ENCODE measurements at places on chromosomes 7 and 10.

DNA sequence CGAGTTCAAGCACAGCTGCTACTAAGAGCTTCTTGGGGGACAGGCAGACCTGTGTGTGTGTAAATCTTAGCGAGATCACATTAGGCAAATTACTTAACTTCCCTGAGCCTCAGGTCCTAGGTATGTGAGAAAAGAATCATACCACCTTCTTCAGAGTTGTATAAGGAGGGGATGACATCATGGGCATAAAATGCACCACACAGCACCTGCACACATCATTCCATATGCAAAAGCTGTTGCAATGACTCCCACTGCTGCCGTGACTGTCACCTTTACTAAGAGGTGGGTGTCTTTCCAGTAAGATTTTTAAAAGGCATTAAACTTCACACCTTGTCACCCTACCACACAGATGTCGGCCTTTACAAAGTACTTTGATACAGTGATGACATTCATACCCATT is 146.0 kb downstream of the FANK1 start:
- no peak for DNase-seq

- no peak for DNase-seq
These were observed 178.1 kb downstream of the CALN1 start for GRCh38 chr7:72234086-72234485.

GRCh38 chr10:126243971-126244370 is 144.3 kb downstream of the ADAM12 start:
- DNase-seq, result no peak

DNA sequence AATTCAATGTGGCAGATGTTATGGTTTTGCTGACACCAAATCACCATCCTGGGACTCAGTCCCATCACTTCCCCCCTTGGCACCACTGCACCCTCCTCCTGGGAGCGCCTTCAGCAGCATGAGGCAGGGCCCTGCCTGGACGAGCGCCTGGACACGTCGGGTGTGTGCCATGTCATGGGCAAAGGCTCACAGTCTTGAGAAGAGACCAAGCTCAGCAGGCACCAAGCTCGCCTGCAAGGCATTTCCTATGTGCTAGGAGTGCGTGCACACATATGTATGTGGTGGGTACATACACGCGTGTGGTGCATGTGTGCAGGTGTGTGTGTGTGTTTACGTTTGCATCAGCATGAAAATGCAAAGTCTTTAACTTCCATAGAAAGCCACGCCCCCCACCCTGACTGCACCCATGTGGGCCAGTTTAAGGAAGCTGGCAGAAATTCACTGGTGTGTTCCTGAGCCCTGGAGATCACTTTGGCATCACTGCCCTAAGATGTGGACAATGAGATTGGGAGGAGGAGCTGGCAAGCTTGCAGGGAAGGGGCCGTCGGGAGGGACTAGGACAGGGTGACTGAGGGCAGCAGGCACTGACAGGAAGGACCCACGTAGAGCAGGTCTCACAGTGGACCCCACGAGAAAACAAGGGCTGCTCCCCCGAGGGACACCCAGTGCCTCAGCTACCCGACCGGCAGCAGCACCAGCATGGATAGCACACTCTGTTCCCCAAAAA is 169.9 kb upstream of the PPP2R2D start:
- no peak for DNase-seq

- peak; percentile 41 for DNase-seq
These were observed at the start of gene DENND11 for GRCh38 chr7:141702047-141702567. TSS of gene DENND11 (minus strand) at chr7:141702166. CDS start at chr7:141702153, 13 bp downstream.

GRCh38 chr7:51645255-51645654 is 328.6 kb upstream of the COBL start:
- no peak for DNase-seq

DNA sequence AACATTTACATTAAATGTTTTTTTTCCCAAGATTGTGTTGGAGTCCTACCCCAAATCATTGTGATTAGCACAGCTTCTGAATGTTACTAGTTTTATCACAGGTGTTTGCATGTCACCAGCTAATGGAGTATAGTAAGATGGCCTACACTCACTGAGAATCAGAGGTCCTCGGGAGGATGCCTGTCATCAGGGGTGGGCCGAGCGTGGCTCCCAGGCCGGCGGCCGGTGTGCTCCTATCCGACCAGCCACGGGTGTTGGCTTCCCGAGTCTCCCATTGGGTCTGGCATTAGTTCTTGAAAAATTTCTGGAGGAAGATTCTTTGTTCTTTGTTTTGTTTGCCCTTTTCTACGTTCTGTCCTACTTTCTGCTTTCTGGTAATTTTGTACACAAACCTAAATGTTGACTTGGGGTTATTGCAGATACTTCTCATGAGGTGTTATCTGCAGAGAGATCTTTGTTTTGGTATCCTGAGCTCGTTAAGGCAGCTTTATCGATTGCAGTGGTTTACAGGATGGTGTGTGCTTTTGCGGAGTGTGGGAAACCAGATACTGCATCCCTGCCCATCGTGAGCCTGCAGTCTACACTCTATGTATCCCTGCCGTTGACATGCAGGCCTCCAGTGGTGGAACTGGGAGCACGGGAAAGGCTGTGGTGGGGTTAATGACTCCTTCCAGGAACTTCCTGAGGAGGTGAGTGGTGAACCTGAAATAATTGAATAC is 67.3 kb upstream of the DNAJB6 start:
- no peak for DNase-seq

DNA sequence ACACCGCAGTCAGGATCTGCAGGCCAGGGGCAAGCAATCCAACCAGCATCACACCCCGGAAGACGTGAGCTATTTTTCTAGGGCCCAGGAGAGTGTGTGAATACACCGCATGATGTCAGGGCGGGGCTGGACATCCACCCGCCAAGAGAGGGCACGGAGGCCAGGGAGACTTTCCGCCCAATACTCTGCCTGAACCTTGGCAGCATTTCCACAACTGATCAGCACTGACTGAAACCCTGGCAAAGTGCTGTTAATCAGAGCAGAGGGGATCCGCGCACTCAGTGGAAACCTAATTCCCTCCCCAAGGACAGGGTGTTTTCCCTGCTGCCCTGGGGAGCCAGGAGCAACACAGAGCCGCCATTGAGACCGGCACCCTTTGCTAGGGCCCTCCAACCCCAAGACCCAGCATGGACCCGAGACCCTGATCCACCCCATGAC is 8.2 kb downstream of the MAD1L1 start:
- no peak for DNase-seq

DNA sequence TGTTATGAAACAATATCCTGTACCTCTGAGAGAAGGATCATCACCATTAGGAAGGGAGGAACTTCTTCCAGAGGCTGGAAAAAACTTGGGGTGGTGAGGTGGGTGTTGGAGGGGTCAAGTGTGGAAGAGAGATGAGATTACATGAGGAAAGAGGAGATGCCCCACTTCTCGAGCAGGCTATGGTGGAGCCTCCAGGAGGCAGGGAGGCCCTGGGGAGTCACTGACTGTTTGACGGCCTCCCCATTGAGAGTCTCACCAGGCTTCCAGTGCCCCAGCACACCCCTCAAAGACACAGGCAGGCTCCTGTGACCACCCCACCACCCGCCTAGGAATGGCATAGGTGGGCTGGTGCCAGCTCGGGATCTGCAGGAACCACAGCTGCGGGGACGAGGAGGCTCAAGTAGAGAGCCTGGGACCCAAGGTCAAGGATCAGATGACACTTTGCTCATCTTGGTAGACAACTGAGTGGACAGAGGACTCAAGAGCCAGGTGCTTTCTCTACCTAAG is 185.3 kb upstream of the GDF10 start:
- no peak for DNase-seq

GRCh38 chr7:105205592-105206237 is 183.0 kb downstream of the SRPK2 start:
- DNase-seq, result no peak

DNA sequence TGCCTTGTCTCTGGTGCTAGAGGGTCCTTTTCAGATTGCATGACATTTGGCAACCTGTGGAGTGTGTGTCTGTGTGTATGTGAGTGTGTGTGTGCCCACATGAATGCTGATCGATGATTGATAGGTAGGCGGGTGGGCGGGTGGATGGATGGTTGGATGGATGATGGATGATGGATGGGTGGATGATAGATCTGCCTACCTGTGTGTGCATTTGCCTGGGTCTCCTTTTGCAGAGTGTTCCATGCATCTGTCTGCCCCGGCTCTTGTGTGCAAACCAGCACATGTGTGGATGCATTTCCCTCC is 99.8 kb downstream of the RGS10 start:
- no peak for DNase-seq

GRCh38 chr7:36726311-36726710 is 2.0 kb upstream of the AOAH start:
- DNase-seq, result no peak

DNA sequence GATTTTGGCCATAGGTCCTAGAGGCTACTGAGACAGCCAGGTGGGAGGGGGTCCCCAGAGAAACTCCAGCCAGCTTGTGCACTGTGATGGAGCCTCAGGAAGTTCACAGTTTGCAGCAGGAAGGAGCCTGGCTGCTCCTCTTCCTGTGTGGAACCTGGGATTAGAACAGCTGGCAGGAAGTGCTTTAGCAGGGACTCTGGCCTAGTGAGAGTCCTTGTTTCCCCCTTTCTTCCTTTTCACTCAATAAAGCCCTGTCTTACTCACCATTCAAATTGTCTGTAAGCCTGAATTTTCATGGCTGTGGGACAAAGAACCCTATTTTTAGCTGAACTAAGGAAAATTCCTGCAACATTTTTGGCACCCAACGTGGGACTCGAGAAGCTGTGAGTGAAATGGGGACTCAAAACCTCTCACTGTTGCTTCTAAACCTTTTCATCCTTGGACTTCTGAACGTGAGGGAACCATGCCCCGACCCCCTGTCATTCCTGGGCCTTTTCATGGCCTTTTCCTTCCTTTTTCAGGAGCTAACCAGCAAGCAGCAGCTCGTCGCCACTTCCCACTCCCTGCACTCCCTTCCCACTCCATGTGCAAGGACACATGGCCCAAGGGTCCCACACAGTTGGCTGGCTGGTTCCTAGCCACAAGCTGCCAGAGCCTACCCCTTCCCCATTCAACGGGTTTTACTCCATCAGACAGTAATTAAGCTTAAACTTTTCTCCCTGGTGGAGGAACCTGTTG is 32.8 kb upstream of the SORCS3 start:
- DNase-seq, result no peak

DNA sequence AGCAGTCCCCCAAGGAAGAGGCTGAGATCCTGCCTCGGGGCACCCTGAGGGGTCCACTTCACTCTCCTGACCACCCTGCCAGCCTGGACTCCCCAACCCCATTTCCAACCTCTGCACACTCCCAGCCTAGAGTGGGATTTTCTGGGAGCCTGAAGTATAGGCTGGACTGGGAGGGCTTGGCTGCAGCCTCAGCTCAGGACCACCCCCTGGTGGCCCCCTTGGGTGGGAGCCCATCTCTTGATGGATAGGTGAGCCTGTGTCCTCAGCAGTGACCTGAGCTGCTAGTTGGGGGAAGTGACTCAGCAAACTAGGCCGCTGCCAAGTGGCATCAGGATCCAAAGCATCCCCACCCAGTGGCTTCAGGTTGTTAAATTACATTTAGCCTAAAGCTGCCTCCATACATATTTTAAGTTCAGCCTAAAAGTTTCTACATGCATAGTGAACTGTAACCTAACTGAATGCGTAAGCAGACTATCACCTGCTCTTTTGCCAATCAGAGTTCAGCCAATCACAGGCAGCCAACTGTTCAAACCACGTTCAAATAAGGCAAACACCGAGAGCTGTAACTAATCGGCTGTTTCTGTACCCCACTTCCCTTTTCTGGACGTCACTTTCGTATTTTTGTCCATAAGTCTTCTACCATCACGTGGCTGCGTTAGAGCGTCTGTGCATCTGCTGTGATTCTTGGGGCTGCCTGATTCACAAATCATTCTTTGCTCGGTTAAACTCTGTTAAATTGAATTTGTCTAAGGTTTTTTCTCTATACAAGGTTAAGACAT is 144.0 kb downstream of the PLPP4 start:
- peak; percentile 5 for DNase-seq

GRCh38 chr10:85791818-85792532 is 574.6 kb downstream of the GRID1 start:
- no peak for DNase-seq

DNA sequence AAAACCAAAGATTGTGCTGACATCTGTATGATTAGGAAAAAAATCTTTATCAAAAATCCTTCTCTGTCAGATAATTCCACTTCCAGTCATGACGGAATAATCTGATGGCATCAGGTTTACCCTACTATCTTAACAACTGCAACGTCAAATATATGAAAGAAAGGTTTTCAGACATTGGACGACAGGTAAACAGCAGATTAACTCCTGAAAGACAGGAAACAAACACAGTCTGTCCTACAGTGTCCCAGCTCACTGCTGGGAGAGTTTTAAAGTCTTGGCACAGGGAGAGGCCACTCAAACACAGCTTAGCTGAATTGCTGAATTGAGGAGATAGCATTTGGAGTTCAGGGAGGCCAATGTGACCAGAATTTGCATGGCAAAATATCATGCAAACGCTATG is 186.3 kb upstream of the KCTD7 start:
- DNase-seq, result no peak

DNA sequence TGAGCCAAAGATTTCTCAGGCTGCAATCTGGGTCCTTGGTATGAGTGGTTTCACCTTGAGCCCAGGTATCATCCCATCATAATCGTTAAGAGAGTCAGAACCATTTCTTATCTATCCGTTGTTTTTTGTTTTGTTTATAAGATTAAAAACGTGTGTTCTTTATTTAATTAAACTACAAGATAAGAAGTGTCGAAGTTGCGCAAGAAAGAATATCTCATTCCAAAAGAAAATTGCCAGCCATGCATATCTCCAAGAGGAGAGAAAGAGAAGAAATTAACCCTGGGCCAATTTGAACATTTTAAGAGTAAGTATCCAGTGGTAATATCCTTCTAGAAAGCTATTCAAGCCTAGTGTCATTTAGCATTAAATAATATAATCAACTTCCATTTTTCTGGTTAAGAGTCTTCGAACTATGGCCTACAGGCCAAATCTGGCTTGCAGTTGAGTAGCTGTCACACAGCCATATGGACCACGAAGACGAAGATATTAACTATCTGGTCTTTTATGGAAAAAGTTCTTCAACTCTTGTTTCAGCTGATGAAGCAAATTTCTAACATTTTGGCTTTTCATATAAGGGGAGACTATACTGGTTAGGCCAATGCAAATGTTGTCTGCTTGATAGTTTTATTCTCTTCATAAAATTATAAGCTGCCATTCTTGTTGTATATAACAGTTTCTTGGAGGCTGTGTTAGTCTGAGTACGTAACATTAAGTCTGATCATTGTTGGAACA is 576.4 kb downstream of the REEP3 start:
- DNase-seq, result no peak

DNA sequence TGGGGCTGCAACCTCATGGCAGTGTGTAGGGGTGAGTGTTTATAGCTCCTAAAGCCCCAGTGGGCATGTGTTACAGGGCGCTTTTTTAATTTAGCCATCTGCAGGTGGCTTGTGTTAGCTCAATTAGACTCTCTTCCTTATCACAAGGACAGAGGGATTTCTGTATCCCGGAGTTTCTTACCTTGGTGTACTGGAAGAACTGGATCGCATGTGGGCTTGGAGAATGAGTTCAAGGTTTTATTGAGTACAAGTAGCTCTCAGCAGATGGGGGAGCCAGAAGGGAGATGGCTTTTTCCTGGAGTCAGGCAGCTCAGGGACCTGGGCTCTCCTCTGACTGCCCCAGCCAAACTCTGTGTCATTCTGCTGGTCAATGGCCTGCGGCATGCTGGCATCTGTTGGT is 153.5 kb upstream of the C7orf33 start:
- no peak for DNase-seq

- DNase-seq, result peak; percentile 26
These were observed 370.8 kb downstream of the GRID1 start for GRCh38 chr10:85995791-85996190.

GRCh38 chr10:130206216-130206737 is 70.1 kb downstream of the GLRX3 start:
- DNase-seq, result no peak

All from mammary epithelial cell (primary cell).